ENCODE measurements at places on chromosomes 2 and 18.

GRCh38 chr2:173386738-173387065 lies 32.0 kb downstream of the CDCA7 start:
- DNase-seq: no peak

DNA sequence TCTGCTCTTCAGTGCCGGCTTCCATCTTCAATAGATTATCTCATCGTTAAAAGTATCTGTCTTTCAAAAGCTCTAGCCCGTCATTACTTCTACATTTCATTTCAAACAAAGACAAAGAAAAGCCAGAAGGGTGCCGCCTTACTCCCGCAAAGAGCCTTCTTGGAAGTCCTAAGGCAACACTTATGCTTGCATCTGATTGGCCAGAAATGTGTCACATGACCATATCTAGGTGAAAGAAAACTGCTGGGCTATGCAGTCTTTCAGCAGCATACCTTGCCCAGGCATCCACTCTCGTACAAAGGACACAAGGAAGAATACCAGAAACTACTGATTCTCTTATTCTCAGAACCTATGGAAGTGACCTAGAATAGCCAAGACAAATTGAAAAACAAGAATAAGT lies 217.1 kb upstream of the SLC35G4 start:
- no peak for DNase-seq

- no peak for DNase-seq
These were observed 150.0 kb downstream of the ESCO1 start for GRCh38 chr18:21450503-21450902.

DNA sequence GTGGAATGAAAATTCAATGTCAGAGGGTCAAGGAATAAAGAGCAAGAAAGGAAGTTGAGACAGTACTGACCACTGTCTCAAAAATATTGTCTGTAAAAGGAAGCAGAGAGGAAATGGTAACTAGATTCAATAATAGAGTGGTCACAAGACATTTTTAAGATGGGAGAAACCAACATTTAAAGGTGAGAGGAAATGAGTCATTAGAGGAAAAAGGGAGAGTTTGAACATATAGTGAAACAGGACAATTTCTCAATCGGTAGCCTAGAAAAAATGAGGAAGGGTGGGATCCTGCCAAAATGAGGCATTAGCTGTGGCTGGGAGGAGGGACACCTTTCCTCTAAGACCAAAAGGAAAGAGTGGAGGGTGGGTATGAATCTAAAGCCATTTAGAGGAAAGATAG lies 288.5 kb downstream of the SP3 start:
- DNase-seq: no peak

DNA sequence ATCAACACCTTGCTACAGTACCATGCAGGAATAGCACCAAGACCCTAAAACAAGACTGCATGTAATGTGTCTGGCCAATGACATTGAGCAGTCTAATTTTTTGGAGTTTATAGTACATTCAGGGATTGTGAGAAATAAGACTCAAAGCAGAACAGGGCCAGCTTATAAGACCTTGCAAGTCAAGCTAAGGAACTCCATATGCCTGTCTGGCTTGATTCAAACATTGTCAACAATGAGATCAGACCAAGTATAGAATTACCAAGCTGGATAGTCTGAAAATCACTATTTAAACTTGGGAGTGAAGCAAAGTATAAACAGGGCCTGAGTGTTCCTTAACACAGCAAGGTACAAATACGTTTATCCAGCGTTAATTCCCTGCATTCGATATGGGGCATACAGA lies 370.9 kb downstream of the CNTNAP5 start:
- DNase-seq: no peak

DNA sequence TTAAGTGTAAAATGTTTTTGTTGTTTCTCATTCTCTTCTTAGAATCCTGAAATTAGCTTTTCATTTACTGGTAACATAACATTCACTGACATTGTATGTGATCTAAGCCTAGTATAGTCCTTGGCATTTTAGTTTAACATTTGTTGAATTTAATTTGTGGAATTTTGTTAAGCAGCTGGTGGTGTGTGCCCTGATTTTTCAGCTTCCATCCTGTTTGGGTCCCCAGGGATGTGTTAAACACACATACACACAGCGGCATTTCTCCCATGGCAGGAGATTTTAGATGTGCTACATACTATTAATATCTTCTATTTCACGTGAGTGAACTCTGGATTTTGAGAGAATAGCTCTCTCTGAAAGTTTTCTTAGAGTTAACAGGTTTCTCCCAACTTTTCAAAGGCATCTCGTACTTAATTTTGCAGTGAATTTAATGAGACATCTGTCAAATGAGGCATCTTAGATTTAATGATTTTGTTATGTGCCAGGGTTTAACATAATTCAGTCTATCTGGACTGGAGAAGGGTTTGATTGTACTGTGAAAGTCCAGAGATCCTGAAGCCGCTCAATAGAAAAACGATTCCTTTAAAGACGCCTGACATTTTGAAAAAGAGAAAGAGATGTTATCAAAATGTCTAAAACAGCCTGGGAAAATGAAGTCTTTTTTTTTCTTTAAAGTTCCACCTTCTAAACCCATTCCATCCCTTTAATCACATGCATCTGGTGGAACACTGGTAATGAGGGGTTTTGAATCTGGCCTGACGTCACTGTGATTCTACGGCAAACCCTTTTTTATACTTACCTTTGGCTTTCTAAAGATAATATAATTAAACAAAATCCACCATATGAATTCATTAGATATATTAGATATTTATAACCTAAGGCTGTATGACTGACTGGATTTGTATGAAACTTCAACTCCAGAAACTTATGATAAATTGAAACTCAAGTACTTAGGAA lies 6.8 kb downstream of the PHLPP1 start:
- DNase-seq: no peak

DNA sequence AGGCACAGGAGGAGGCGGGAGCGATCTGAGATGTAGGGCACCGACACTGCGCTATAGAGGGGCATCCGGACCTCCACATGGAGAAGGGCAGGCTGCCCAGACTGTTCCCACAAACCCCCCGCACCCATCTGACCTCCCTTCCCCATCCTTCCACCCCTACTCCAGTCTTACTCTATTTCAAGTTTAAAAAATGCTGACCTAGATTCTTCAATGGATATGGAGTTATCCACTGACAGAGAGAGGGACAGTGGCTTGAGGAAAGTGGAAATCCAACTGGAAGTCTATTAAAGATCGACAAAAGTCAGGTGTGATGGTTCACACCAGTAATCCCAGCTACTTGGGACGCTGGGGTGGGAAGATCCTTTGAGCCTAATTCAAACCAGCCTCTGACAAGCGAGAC lies 5.1 kb upstream of the DGUOK start:
- no peak for DNase-seq

DNA sequence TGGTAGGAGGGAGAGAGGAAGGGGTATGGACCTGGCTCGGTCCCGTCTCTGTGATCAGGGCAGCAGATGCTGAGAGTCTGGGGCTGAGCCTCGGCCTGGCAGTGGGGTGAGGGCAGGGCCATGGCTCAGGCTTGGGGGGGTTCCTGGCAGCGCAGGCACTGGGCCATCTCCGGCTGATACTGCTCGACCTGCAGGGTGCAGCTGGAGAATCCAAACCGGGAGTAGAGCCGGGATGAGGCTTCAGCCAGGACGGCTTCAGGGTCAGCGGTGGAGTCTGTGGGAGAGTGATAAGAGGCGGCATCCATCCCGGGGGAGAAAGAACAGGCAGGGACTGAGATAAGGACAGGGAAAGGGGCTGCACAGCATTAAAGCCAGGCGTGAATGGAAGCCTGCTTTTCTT lies 7.7 kb downstream of the SLC30A3 start:
- no peak for DNase-seq

DNA sequence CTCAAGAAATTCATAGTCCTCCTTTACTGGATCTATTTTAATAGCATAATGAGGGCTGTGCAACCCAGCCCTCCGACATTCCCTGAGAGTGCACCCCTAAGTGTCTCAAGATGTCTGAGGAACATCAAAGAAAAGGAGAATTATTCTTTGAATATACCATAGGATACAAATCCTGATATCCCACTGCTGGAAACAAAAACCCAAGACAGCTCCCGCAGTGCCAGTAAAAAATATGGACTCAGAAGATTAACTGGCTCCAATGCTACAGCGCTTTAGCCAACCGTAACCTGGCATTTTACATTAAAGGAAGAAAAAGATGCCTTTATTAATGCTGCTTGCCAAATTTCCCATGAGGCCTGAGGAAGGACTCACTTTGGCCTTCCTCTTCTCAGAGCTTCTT lies 168.4 kb downstream of the TTC32 start:
- DNase-seq: no peak

- DNase-seq: peak; percentile 48
These were observed 664 bp downstream of the CAMKMT start for GRCh38 chr2:44362207-44363015.

- DNase-seq: peak; percentile 31
These were observed 221.6 kb downstream of the RBM43 start for GRCh38 chr2:151040039-151040438.

GRCh38 chr2:127226520-127227263 lies 6.6 kb upstream of the CYP27C1 start:
- DNase-seq: peak; percentile 92

DNA sequence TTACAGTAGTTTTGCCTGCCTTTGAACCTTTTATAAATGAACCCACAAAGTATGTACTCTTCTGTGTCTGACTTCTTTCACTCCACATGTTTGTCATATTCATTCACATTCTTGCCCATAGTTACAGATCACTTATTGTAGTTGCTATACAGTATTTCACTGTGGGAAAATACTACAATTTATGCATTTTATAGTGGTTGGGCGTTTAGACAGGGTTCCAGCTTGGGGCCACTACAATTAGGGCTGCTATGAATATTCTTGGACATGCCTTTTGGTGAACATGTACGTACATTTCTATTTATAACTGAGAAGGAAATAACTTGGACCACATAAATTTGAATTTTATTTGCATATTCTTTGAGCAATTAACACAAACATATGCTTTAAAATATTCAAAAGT lies 15.4 kb upstream of the PMAIP1 start:
- DNase-seq: peak; percentile 67

GRCh38 chr2:198611201-198611600 lies 806.8 kb downstream of the PLCL1 start:
- no peak for DNase-seq

- no peak for DNase-seq
These were observed 1964.3 kb downstream of the SUCLG1 start for GRCh38 chr2:82494739-82495138.

DNA sequence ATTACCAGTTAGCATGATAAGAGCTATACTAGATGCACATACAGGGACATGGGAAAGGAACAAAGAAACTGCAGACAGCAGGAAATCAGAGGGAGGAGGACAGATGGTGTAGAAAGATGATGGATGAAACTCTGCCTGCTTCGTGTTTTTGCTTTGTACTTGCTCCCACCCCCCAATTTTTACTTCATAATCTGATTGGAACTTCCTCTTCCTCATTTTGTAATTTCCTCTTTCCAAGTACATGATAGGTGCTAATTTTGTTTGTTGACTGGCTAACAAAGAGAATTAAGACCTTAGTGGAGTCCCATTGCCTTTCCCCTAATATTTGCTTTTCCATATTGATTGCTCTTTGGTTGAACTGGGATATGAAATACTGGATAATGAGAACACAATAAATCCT lies 76.0 kb upstream of the PELI1 start:
- no peak for DNase-seq

DNA sequence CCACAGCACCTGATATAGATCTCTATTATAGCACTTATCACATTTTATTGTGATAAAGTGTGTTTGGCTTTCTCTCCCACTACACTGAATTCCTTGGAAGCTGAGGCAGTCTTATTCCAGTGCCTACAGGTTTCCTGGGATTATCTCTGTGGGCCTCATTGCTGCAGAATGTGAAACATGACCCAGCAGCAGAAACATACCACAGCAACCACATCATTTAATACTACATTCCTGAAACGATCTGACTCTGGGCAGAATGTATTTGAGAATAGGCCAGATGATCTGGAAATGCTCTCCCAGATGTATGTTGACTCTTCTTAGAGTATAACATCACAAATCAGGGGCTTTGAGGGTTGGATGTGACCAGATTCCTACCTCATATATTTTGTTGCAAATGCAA lies 323.5 kb upstream of the TANK start:
- DNase-seq: peak; percentile 98

DNA sequence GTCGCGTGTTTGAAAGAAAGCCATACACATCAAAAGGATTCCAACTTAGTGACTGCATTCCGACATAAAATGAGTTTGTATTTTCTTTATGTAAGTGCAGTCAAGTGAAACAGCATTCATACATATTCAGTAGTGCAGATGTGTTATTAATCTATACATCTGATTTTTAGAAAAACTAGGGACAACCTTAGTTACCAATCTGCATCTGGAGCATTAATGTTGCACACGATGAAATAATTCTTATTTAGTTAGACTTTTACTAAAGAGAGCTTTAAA lies 1.9 kb downstream of the GORASP2 start:
- DNase-seq: peak; percentile 16

DNA sequence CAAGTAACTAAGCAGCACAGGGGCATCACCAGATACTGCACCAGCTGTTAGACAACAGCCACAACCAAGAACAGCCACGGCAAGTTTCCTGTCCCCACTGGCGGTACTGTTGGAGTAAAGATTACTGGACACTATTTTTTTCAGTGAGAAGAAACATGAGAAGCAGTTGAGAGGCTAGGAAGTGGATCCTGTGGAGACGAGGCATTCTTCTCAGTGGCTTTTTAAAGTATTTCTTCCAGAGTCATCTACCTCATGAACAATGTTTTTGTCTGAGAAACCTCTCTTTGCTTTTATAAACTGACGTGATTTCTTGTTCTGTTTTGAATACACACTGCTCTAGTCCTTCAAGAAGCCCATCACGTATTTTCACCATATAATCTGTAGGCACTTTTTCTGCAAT lies 18.8 kb downstream of the TM4SF20 start:
- no peak for DNase-seq

GRCh38 chr2:70647873-70648481 lies 94.4 kb upstream of the TGFA start:
- peak; percentile 49 for DNase-seq

- peak; percentile 20 for DNase-seq
These were observed 11.5 kb downstream of the ARPC2 start for GRCh38 chr2:218228366-218229090.

All from fibroblast of skin of right biceps (primary cell).